ENCODE measurements at places on chromosomes 7 and 10.

DNA sequence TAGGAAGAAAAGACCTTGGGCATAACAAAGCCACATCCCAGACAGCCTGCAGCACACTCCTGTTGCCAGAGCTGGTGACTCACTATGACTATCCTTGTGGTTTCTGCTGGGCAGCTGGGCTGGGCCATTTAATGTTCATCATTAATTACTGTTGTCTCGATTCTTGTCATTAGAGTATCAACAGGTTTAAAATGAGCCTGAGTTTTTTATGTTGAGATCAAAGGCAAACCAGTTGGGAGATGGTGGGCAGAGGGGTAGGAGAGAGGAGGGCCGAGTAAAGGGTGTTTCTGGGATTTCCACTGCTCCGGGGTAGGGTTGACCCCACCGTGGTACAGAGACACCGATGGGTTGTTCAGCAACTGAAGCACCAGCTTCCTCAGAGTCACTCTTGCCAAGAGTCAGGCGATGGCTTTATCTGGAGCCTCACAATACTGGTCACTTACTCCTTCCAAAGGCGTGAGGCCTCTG, 128.7 kb upstream of the LYZL1 start:
- no peak for DNase-seq

DNA sequence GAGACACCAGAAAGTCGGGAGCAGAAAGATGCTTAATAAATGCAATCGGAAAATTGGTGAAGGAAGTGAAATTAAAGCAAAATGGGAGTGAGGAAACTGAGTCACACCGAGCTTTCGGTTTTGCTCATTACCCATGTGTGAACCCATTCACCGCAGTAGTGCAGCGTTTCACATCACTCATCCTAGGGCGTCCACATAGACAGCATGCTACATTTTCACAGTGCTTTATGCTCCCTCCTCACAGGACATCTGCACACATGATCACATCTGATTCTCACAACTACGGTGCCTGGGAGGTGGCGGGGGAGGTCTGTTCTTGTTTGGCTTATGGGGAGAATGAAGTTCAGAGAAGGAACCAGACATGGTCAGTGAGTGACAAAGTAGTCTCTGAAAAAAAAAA, 36.6 kb upstream of the ATP6V0A4 start:
- DNase-seq: peak; percentile 19

GRCh38 chr7:5689118-5689517, 92.3 kb downstream of the RNF216 start:
- DNase-seq: peak; percentile 57

DNA sequence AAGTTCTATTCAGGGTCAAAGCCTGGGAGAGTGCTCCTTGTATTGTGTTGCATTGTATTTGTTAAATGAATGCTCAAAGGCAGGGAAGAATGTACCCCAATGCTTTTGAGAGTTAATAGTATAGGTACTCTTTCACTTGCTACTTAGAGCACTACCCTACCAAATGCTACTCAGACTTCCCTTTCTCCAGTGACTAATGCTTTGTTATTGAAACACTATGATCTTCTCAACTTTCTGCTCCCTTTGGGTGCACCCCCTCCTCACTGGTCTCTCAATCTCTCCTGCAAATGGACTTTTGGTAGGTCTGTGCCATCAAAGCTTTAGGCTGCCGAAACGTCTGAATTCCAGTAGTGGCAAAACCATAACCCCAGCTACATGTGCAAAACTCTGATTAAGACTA, 177.7 kb upstream of the AHR start:
- no peak for DNase-seq

DNA sequence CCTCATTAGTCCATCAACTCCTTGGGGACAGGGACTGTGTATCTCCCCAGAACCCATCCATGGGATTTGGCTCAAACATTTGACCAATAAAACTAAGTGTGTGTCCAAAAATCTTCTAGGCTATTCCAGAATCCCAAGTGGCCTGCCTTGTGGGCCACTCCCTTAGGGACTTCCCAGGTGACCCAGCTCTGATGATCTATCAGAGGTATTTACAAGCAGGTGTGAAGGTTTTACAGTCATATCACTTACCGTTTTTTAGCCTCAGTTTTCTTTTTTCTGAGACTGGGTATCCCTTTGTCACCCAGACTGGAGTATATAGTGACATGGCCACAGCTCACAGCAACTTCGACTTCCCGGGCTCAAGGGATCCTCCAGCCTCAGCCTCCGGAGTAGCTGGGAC, 64.4 kb downstream of the PIP4K2A start:
- DNase-seq: no peak

DNA sequence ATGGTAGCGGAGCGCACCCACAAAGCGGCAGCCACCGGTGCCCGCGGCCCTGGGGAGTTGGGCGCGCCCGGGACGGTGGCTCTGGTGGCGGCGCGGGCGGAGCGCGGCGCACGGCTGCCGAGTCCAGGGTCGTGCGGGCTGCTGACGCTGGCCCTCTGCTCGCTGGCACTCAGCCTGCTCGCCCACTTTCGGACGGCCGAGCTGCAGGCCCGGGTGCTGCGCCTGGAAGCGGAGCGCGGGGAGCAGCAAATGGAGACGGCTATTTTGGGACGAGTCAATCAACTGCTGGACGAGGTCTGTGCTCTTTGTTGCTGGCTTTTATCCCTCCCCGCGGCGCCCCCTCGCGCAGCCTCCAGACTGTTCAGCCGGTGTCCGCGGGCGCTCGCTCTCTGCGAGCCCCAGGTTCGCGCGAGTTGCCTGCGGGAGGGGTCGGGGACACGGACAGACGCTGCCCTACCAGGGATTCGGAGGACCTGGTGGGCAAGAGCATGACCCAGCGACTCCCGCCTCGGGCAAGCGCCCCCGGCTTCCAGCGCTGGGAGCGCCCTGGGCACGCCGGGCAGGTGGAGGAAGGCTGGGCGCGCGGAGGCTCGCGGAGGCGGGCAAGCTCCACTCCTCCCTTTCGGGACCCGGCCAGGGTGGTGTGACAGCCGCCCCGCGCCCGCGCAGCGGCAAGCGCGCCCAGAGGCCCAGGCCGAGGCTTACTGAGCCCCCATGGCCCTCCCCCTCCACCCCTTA, 887 bp downstream of the COL13A1 start:
- no peak for DNase-seq
